ENCODE measurements at places on chromosomes 7 and 10.

- no peak for DNase-seq
Measured at GRCh38 chr7:70694971-70695794, 436.8 kb upstream of the GALNT17 start.

DNA sequence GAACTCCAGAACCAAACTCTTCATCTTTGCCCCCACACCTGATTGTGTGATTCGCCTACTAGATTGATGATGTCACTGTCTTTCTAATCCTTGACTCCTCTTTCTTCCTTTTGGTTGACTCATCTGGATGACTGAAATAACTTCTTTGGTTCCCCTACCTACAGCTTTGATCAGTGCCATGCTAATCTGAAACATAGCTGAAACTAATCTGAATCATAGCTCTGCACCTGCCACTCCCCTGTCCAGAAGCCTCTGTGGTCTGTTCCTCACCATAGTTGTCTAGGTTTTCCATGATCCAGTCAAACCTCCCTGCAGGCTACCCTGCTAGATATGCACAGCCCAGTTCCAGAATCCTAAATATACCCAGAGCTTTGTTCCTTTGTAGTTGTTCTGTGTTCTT is 51.9 kb downstream of the ZNF365 start:
- peak; percentile 37 for DNase-seq

DNA sequence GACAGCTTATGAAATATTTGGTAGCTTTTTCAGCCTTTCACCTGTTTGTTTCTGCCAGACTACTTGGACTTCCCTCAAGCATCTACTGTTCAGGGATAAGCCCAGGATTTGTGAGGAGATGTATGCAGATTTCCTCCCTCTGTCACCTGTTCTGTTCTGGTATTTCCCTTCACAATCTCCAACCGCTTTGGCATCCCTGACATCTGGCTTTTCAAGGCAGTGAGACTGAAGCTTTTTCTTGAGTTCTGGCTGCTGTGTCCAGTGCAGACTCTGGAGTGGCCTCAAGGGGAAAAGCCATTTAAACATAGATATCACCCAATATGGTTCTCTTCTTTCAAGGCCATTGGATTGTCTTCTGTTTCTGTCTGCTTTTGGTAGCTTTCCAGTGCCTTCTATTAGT is 369.7 kb downstream of the LRMDA start:
- DNase-seq, result no peak

DNA sequence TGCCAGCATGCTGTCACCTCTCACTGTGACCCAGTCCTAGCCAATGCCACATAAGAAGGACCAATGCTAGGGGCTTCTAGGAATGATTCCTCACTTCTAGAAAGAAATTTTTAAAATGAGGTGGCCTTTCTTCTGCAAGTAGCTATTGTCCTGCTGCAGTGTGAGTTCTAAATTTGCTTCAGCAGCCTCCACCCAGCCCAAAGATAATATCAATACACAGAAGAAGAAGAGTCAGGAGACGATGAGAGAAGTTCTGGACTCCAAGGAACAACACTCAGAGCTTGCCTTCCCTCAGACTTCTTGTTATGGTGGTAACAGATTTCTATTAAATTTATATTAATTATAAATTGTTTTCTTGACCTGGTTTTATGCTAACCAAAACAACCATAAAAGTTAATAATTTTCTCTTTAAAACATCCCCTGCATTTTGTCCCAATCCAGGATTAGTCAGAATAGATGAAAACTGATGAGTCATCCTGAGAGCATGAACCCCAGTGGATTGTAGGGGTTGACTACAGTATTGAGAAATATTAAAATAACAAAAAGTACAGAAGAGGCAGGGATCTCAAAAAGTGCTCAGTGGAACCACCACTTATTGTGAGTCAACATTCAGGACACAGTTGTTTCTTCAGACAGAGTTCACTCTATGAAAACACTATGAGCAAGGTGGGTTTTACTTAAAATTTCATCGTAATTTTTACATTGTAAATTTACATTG is 29.6 kb upstream of the AKR1C2 start:
- DNase-seq, result no peak

GRCh38 chr10:114526126-114526503 is 121.8 kb upstream of the AFAP1L2 start:
- peak; percentile 27 for DNase-seq

GRCh38 chr10:60137292-60137992 is 231.1 kb upstream of the CCDC6 start:
- no peak for DNase-seq

DNA sequence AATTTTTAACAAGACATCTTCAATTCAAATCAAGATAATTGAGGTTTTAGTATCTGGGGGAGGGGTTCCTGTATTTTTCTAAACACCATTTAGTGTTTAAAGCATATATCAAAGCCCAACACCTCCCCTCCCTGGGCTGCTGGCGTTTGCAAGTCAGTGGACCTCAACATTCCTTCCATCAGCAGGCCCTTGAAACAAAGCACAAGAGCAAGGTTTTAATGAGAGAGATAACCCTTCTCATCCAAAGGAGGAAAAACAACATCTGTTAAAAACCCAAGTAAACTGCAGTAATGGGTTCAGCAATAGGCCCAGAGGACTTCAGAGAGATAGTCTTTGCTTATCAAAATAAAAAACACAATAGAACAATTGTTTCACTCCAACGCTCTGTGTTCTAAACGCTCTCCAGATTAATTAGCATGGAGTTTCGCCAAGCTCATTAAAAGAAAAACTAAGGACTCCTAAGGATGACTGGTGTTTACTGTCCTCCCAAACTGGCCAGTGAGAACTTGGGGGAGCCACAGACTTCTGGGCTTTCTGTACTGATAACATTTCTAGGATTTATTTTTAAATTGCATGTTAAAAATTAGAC is 2.5 kb downstream of the JCAD start:
- DNase-seq, result no peak

- DNase-seq, result no peak
Measured at GRCh38 chr10:60139290-60139689, 232.9 kb upstream of the CCDC6 start.

DNA sequence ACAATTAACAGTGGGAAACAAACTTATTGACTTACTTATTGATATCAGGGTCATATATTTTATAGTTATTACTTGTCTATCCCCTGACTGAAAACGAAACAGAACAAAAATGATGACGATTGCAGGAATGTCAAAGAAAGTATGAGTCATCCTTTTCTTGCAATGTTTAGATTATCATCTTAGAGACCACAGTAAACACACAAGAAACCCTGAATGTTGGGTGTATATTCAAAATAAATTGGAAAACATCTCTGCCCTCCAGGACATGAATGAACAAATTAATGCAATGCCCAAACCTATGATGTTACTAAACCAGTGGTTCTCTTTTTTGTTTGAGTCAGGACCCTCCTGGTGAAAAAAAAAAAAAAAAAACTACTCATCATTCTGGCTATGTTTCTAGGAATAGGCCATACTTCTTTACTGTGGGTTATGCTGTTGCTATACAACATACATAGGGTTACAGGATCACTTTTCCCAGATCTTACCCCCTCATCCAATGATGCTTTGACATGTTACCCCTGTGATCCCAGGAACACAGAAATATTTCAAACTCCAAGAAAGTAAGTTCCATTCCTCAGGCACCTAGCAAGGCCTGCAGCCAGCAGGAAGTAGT is 623.4 kb upstream of the IGFBP3 start:
- DNase-seq, result peak; percentile 61
